ENCODE measurements at places on chromosomes 3 and 15.

- DNase-seq: no peak
Measured at GRCh38 chr3:35120026-35120425, 519.3 kb upstream of the ARPP21 start.

- no peak for DNase-seq
Measured at GRCh38 chr3:31908391-31909097, 72.5 kb downstream of the OSBPL10 start.

DNA sequence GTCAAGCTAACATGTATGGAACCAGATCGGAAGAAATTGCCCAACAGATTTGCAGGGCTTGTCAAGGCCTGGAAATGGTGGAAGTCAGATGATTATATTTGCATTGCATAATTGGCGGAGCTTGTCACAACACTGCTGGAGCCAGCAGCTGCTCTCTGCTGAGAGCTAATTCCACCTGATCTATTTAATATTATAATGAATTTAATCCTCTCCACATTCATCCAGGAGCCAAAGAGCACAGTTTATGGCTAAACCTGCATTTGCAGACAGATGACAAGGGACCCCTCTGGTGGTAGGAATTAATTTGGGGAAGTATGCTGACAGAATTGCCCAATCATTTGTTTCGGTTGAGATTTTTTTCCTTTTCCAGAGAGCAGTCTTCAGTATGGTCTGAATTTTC lies 730.2 kb downstream of the TUSC7 start:
- no peak for DNase-seq

DNA sequence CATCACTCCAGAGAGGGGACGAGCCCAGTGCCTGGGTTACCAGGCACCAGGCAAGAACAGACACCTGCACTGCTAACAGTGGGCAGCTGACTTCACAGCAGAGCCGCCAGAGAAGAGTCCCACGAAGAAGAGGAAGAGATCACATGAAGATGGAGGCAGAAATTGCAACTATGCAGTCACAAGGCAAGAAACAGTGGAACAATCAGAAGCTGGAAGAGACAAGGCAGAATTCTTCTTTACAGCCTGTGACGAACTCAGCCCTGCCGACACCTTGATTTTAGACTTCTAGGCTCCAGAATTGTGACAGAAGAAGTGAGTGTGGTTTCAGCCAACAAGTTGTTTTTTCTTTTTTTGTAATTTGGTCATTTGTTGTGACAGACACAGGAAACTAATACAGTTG lies 59.2 kb downstream of the IL12A start:
- DNase-seq: no peak

DNA sequence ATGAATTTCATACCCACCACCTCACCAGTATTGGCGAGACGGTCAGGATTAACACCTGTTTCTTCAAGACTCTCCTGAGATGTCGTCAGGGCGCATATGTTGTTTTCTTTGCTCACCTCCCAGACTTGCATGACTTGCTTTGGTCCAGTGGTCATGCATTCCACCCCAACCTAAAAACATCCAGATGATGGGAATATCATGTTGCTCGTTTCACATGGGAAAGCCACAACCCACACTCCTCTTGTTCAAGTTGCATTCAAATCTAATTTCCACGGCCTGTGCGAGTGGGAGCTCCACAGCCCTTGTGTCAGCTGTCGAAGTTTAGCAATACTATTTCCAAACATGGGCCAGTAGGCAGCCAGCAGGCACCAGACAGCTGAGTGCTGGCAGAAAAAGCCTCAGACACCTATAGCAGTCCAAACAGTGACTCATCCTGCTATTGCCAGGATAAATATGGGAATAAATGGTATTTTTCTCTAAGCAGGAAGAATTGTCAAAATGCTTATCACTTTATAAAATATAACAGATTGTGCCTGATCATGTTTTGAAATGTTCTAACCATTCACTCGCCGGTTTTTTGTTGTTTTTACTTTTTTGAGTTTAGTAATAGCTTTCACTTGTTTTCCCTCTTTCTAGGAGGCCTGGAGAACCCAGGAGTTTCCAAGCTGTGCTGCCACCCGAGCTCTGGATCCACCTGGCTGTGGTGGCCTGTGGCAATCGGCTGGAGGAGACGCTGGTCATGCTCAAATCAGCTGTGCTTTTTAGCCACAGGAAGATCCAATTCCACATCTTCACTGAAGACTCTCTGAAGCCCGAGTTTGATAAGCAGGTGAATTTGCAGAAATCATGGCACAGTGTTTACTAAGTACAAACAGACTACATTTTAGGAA lies 20.1 kb downstream of the GXYLT2 start:
- DNase-seq: no peak

DNA sequence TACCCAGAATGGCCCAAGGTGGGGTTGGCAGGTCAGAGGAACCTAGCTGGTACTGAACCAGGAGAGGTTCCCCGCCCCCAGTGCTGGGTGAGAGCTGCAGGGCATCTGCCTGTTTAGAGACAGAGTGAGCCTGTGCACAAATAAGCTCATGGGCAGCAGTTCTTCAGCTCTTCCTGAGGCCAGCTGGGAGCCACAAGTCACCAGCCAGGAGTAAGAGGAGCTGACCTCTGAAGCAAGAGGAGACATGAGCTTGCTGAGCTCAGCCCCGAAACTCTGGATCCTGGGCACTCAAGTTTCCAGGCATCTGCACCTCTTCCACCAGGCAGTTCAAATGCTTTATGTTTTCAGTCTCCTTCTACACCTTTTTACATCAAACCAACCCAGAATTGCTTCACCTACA lies 2.1 kb downstream of the RTP2 start:
- DNase-seq: no peak

- DNase-seq: no peak
Measured at GRCh38 chr3:139530717-139531116, 8.8 kb downstream of the RBP1 start.

All from activated CD8-positive, alpha-beta memory T cell treated with anti-CD3 and anti-CD28 coated beads for 1 hour (primary cell).